ENCODE measurements at places on chromosomes 5 and 9. TPM values are rescaled to one million over a fixed set of nuclear protein-coding genes. Genes with fewer than 3 reads are reported as not detected.

GABRA6 gene
- not detected for total RNA-seq

NR2F1-AS1 gene
- 20.1 TPM for total RNA-seq

ACER2 gene
- total RNA-seq: 1.8 TPM

TSSK1B gene
- 0.11 TPM for total RNA-seq

CCDC107 gene
- total RNA-seq: 24.0 TPM

IRF1 gene
- total RNA-seq: 24.7 TPM

GRM6 gene
- total RNA-seq: not detected

ALDOB gene
- total RNA-seq: 0.12 TPM

GPR21 gene
- total RNA-seq: 1.5 TPM

AHRR gene
- 26.7 TPM for total RNA-seq

OR2S2 gene
- 0.12 TPM for total RNA-seq

MTRR gene
- total RNA-seq: 30.7 TPM

FAM200C gene
- total RNA-seq: 6.0 TPM

CCL27 gene
- total RNA-seq: not detected

BTNL3 gene
- total RNA-seq: not detected

GNA14 gene
- under 0.01 TPM for total RNA-seq

HK3 gene
- total RNA-seq: not detected

SOHLH1 gene
- not detected for total RNA-seq

NDST1 gene
- total RNA-seq: 39.5 TPM

EFCAB9 gene
- total RNA-seq: not detected

PRXL2C gene
- total RNA-seq: 12.9 TPM

TXNDC8 gene
- not detected for total RNA-seq

CCL28 gene
- 1.5 TPM for total RNA-seq

ENC1 gene
- 32.9 TPM for total RNA-seq

PRSS3 gene
- total RNA-seq: 22.4 TPM

C5orf52 gene
- total RNA-seq: not detected

CFAP90 gene
- not detected for total RNA-seq

TOR2A gene
- 2.7 TPM for total RNA-seq

GPR151 gene
- total RNA-seq: not detected

LHX3 gene
- not detected for total RNA-seq

TAF11L11 gene
- total RNA-seq: not detected

C9orf153 gene
- total RNA-seq: 0.25 TPM

CENPH gene
- total RNA-seq: 15.7 TPM

HTR1A gene
- total RNA-seq: not detected

LCN6 gene
- total RNA-seq: not detected

IL33 gene
- 44.6 TPM for total RNA-seq

DDX4 gene
- not detected for total RNA-seq

SOWAHA gene
- not detected for total RNA-seq

ANKRD55 gene
- not detected for total RNA-seq

PCDH12 gene
- 0.11 TPM for total RNA-seq

IFNA13 gene
- not detected for total RNA-seq

LPAR1 gene
- 103 TPM for total RNA-seq

IRX4 gene
- not detected for total RNA-seq

NR6A1 gene
- total RNA-seq: 1.3 TPM

STKLD1 gene
- 1.1 TPM for total RNA-seq

ANKRD34B gene
- not detected for total RNA-seq

IL5 gene
- not detected for total RNA-seq

ORM2 gene
- total RNA-seq: not detected

ANXA2R gene
- total RNA-seq: 2.1 TPM

FAM151B gene
- 4.6 TPM for total RNA-seq

Measured in uterine smooth muscle cell (primary cell).